Effector memory CD4-positive, alpha-beta T cell (primary cell): ENCODE measurements at places on chromosomes 4 and X.

GRCh38 chrX:47507153-47507867 is 24.3 kb upstream of the ZNF41 start:
- no peak for DNase-seq

- no peak for DNase-seq
Observed at GRCh38 chr4:143021384-143021783, 163.3 kb upstream of the USP38 start.

DNA sequence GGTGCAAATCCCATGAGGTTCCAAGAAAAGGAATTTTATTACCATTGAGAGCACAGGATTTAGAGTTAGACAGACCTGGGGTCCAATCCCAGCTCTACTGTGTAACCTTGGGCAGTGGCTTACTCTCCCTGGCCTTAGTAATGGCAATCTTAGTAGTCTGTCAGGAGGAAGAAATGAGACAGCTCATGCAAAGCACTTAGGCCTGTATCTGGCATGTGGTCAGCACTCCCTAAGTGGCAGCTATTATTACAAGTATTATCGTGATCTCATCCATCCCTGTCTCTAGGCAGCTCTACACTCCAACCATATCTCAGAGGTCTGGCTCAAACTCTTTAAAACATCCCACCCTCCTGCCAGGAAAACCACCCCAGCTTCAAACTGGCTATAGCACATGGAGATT is 129.6 kb upstream of the NALF2 start:
- no peak for DNase-seq

- no peak for DNase-seq
Observed at GRCh38 chr4:82382751-82383150, 9.0 kb upstream of the HNRNPD start.

GRCh38 chr4:184798504-184798903 is 27.3 kb downstream of the ACSL1 start:
- no peak for DNase-seq

DNA sequence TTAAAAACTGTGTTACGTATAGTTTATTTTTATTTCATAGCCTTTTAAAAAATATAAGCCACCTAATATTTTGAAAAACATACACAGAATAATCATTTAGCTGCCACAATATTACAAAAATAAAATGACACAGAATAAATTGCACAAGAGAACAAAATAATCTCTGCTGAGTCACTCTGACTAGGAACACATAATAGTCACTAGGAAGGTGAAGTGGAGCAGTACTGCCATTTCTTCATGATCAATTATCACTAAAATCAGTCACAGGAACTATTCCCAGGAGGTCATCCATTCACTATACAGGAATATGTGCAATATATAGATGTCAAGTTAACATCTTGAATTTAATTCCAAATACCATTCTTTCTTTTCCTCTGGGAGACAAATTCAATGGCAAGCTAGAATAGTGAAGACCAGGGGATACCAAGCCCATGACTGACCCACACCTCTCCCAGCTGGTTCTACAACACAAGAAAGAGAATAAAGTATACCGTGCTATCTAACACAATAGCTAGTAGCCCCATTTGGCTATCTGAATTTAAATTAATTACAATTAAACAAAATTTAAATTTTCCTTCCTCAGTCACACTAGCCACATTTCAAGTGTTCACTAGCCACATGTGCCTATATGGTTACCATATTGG is 5.9 kb downstream of the SMIM43 start:
- no peak for DNase-seq

GRCh38 chr4:123093236-123093635 is 170.8 kb upstream of the NUDT6 start:
- no peak for DNase-seq

- no peak for DNase-seq
Observed at GRCh38 chr4:128707864-128708263, 101.6 kb upstream of the JADE1 start.

DNA sequence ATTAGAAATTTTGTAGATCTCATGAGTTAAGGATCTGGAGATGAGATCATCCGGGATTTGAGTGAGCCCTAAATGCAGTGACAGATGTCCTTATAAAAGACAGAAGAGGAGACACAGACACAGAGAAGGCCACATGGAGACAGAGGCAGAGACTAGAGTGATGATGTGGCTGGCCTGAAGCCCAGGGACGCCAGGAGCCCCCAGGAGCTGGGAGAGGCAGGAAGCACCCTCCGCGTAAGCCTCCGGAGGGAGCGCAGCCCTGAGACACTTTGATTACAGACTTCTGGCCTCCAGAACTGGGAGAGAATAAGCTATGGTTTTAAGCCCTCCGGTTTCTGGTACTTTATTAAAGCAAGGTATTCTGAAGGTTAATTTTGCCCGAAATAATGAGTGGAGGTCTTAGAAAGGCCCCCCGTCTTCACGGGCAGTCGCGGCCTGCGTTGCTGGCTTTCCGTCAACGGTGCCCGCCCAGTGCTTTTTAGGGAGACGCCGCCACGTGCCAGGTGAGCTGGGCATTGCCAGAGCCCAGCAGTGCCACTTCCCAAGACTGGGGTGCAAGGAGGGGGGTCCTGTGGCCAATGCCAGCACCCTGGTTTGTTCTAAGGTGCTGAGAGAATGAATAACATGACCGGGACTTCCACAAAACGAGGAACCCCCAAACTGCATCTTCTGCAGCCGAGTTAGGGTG is 8.1 kb downstream of the DHRSX start:
- no peak for DNase-seq

DNA sequence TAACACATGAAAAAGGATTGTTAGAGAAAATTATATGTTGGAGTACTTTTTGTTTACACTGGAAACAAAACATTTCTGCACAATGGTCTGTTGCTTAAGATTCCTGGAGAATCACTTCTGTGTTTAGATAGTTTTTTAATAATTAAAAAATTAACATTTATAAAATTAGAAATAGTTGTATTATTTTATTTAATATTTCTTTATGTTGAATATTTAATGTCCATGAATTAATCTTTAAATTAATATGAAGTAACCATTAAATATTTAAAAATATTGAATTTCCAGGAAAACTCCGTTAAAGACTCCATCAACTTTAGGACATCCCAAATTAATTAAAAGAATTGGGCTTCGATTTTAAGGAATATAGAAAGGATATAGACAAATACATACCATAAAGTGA is 797.1 kb upstream of the GALNTL6 start:
- no peak for DNase-seq
